A549 treated with Hydrocortisone at 1 μM for 4 hours (cell line): ENCODE measurements at places on chromosomes 12 and 14. TPM values are rescaled to one million over a fixed set of nuclear protein-coding genes. Genes with fewer than 3 reads are reported as not detected.

GCN1 gene
- 48.3 to 68.5 TPM (median 54.5 TPM) in 5 replicates for total RNA-seq

DIO3 gene
- total RNA-seq: 0.05 to 0.08 TPM (median 0.05 TPM) in 4 of 5 replicates, not detected in the other

NKX2-8 gene
- total RNA-seq: 1.5 to 4.0 TPM (median 3.1 TPM) in 5 replicates

PRB2 gene
- total RNA-seq: not detected in 5 replicates

LHX5 gene
- 0.02 TPM in 1 of 5 replicates, not detected in the others for total RNA-seq

LRRC43 gene
- total RNA-seq: 0.09 to 0.52 TPM (median 0.13 TPM) in 4 of 5 replicates, not detected in the other

CLEC14A gene
- total RNA-seq: not detected in 5 replicates

PTGDR gene
- total RNA-seq: not detected in 5 replicates

CCDC196 gene
- total RNA-seq: not detected in 5 replicates

ADCY6 gene
- 9.9 to 14.6 TPM (median 12.8 TPM) in 5 replicates for total RNA-seq

EIF2B1 gene
- total RNA-seq: 31.1 to 47.0 TPM (median 35.6 TPM) in 5 replicates

PPP1R1A gene
- 0.07 to 0.33 TPM (median 0.13 TPM) in 5 replicates for total RNA-seq

SLC35F4 gene
- not detected in 5 replicates for total RNA-seq

PYGL gene
- total RNA-seq: 129 to 181 TPM (median 155 TPM) in 5 replicates

NTF3 gene
- total RNA-seq: not detected in 5 replicates

SPTB gene
- total RNA-seq: 1.5 to 1.9 TPM (median 1.7 TPM) in 5 replicates

KERA gene
- total RNA-seq: not detected in 5 replicates

OVCH1 gene
- total RNA-seq: not detected in 5 replicates

USP15 gene
- 26.5 to 37.8 TPM (median 31.8 TPM) in 5 replicates for total RNA-seq

KRT6C gene
- total RNA-seq: 0.06 TPM in 1 of 5 replicates, not detected in the others

HECTD1 gene
- 55.0 to 88.4 TPM (median 62.2 TPM) in 5 replicates for total RNA-seq

PKP2 gene
- total RNA-seq: 6.5 to 8.1 TPM (median 7.8 TPM) in 5 replicates

PMCH gene
- not detected in 5 replicates for total RNA-seq

ZDHHC22 gene
- 0.18 to 0.37 TPM (median 0.23 TPM) in 5 replicates for total RNA-seq

FAM186B gene
- total RNA-seq: 0.05 to 0.16 TPM (median 0.13 TPM) in 5 replicates

MMP14 gene
- 0.41 to 0.78 TPM (median 0.66 TPM) in 5 replicates for total RNA-seq

FOXN4 gene
- total RNA-seq: 0.03 to 0.08 TPM (median 0.03 TPM) in 3 of 5 replicates, not detected in the others

ARHGAP9 gene
- 0.17 to 0.62 TPM (median 0.38 TPM) in 5 replicates for total RNA-seq

HOXC5 gene
- 0.52 to 0.82 TPM (median 0.60 TPM) in 5 replicates for total RNA-seq

OTX2 gene
- total RNA-seq: not detected in 5 replicates

EPYC gene
- total RNA-seq: not detected in 5 replicates
